ENCODE measurements at places on chromosomes 11 and 22. TPM values are rescaled to one million over a fixed set of nuclear protein-coding genes. Genes with fewer than 3 reads are reported as not detected.

Gene GRAP2
- not detected for total RNA-seq

Gene C11orf42
- not detected for total RNA-seq

Gene LYVE1
- total RNA-seq: 5.9 TPM

Gene CDHR5
- total RNA-seq: not detected
